ENCODE measurements at places on chromosomes 5 and 9. TPM values are rescaled to one million over a fixed set of nuclear protein-coding genes. Genes with fewer than 3 reads are reported as not detected.

DNA sequence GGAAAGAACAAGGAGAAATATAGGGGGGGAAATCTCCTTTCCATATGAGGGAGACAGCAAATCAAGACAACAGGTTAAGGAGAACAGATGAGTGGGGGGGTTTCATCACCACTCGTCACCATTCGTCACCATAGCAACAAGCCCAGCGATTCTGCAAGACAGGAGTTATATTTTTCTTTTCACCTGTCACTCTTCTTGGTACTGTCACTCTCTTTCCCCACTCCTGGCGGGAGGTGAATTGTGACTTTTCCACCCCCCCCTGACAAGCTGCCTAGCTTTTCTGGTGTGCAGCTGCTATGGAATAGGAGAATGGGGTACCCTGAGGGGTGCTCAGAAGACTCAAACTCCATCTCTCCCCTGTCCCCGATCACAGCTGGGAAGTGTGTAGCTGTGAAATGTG lies 239.9 kb downstream of the FAM114A2 start:
- no peak overlapping the region for H3K27ac ChIP-seq
- no peak overlapping the region for H3K4me3 ChIP-seq
- no peak for DNase-seq
- H3K27me3 ChIP-seq = no peaks in the 10 kb centered on the region
- no peaks in the 10 kb centered on the region for H3K4me1 ChIP-seq

DNA sequence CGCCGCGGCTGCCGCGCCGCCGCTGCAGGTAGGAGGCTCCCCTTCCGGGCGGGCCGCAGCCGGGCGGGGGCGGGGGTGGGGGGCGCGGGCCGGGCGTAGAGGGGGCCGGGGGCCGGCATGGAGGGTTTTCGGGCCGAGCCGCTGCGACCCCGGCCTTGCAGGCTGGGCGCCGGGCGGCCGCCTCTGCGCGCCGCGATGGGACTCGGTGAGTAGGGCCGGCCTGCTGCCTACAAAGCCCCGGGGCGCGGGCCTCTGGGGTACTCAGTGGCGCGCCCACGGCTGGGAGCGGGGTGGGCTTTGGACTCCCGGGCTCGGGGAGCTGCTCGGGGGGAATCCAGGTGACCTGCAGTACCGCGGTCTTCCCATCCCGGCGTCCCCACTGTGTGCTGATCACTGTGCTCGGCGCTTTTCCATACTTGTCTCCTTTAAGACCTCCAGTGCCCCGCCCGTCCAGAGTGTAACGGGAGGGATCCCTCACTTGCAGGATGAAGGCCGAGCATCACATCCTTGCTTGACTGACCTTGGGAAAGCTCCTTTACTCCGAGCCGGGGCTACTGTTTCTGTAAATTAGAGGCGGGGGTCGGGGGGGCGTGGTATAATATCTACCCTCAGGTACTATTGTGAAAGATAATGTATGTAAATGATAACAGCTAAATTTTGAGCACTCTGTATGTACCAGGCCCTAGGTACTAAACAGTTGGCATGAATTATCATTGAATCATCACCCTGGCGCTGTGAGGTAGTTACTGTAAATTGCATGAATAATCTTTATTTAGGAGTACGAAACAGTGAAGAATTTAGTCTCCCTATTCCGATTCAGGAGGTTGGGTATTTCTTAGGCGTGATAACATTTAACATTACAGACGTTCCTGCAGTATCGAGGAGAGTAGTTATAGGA lies 672 bp downstream of the MSANTD3 start:
- peak; percentile 36 for DNase-seq
- H3K27ac ChIP-seq = no peak overlapping the region
- H3K27me3 ChIP-seq = no peaks in the 10 kb centered on the region
- peaks cover 3% of the 10 kb centered on the region for H3K36me3 ChIP-seq
- H3K4me3 ChIP-seq = peak overlapping the region; percentile 78
- peaks cover 20% of the 10 kb centered on the region for H3K4me1 ChIP-seq

GRCh38 chr9:123250504-123250903 lies 17.9 kb downstream of the STRBP start:
- H3K27me3 ChIP-seq = no peaks in the 10 kb centered on the region
- H3K4me1 ChIP-seq = no peaks in the 10 kb centered on the region
- H3K27ac ChIP-seq = no peak overlapping the region
- no peaks in the 10 kb centered on the region for H3K36me3 ChIP-seq
- no peak overlapping the region for H3K4me3 ChIP-seq

GRCh38 chr5:172878933-172879752 lies 45.1 kb downstream of the ERGIC1 start:
- no peak overlapping the region for H3K4me3 ChIP-seq
- peaks cover 15% of the 10 kb centered on the region for H3K4me1 ChIP-seq
- no peaks in the 10 kb centered on the region for H3K27me3 ChIP-seq
- H3K36me3 ChIP-seq = no peaks in the 10 kb centered on the region
- no peak overlapping the region for H3K27ac ChIP-seq

GRCh38 chr5:23655674-23656073 lies 148.3 kb downstream of the PRDM9 start:
- H3K27me3 ChIP-seq = no peaks in the 10 kb centered on the region
- H3K4me1 ChIP-seq = no peaks in the 10 kb centered on the region
- no peak overlapping the region for H3K4me3 ChIP-seq
- H3K36me3 ChIP-seq = no peaks in the 10 kb centered on the region
- DNase-seq = no peak
- H3K27ac ChIP-seq = no peak overlapping the region

GRCh38 chr5:134549714-134550113 lies 24.2 kb downstream of the JADE2 start:
- no peaks in the 10 kb centered on the region for H3K27me3 ChIP-seq
- H3K36me3 ChIP-seq = peaks cover 88% of the 10 kb centered on the region
- H3K27ac ChIP-seq = peak overlapping the region; percentile 31
- DNase-seq = no peak

GRCh38 chr5:74993743-74994142 lies 58.6 kb downstream of the GCNT4 start:
- H3K4me3 ChIP-seq = no peak overlapping the region
- no peaks in the 10 kb centered on the region for H3K4me1 ChIP-seq
- no peak overlapping the region for H3K27ac ChIP-seq
- H3K36me3 ChIP-seq = no peaks in the 10 kb centered on the region
- DNase-seq = no peak

GRCh38 chr5:145697251-145697990 lies 137.7 kb downstream of the PRELID2 start:
- H3K27ac ChIP-seq = no peak overlapping the region
- H3K4me3 ChIP-seq = no peak overlapping the region
- no peaks in the 10 kb centered on the region for H3K4me1 ChIP-seq
- no peaks in the 10 kb centered on the region for H3K36me3 ChIP-seq
- no peaks in the 10 kb centered on the region for H3K27me3 ChIP-seq

- H3K4me1 ChIP-seq = peaks cover 10% of the 10 kb centered on the region
- H3K27me3 ChIP-seq = peaks cover 3% of the 10 kb centered on the region
- peak; percentile 5 for DNase-seq
- H3K4me3 ChIP-seq = no peak overlapping the region
- H3K27ac ChIP-seq = no peak overlapping the region
These were observed 166.0 kb downstream of the ROR2 start for GRCh38 chr9:91783876-91784672.

GRCh38 chr5:16869821-16870796 lies 66.0 kb downstream of the MYO10 start:
- no peak for DNase-seq
- H3K4me1 ChIP-seq = no peaks in the 10 kb centered on the region
- H3K36me3 ChIP-seq = no peaks in the 10 kb centered on the region
- no peak overlapping the region for H3K27ac ChIP-seq
- H3K4me3 ChIP-seq = no peak overlapping the region

The C1QTNF2 gene
- not detected for total RNA-seq

DNA sequence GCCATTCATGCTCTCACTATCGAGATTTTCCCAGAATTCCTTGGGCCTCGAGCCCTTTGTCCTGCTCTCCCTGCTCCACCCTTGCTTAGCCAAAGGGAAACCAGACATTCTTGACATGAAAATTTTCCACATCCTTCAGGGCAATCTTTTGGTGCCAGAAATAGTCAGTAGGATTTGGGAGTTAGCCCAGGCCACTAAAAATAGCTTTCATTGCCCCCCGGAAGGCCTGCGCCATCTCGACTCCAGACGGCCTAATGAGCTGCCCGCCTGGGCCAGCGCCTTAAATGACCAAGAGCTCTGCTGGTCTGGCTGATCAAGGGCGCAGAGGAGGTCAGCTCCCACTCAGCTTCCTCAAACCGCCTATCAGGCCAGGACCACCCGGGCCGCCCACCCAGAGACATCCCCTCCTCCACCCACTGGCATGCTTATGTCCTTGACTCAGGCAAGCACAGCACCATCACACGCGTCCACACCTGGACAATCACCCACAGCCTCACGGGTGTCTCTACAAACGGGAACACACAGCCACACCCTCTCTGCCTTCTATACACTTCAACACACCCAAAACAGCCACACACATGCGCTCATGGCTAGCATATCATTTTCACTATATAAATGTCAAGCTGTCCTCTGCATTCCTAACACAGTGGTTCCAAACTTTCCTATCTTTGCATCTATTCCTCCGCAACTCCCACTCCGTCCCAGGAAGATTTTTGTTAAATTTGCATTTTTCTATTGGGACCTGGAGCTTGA lies 20.9 kb downstream of the DUSP1 start:
- no peak overlapping the region for H3K27ac ChIP-seq
- no peak for DNase-seq
- H3K4me1 ChIP-seq = peaks cover 3% of the 10 kb centered on the region
- no peak overlapping the region for H3K4me3 ChIP-seq
- no peaks in the 10 kb centered on the region for H3K36me3 ChIP-seq

DNA sequence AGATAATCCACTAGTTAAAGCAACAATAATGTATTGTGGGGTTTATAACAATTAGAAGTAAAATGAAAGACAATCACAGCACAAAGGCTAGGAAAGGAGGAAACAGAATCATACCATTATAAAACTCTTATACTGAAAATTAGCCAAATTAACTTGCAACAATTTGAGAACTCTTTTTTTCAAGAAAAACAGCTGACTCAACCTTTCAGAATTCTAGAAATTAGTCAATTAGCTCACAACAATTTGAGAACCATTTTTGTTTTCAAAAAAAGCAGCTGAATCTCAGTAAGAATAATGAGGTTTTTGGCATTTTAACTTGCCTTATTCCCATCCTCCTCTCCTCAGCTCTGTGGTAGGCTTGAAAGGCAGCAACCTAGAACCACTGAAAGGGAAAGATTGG lies 269.9 kb downstream of the NPR3 start:
- H3K27ac ChIP-seq = no peak overlapping the region
- H3K36me3 ChIP-seq = no peaks in the 10 kb centered on the region
- no peaks in the 10 kb centered on the region for H3K4me1 ChIP-seq
- H3K27me3 ChIP-seq = no peaks in the 10 kb centered on the region
- no peak overlapping the region for H3K4me3 ChIP-seq

The TRIM23 gene
- total RNA-seq = 24.0 TPM

GRCh38 chr5:148387325-148387724 lies 3.6 kb downstream of the FBXO38 start:
- no peaks in the 10 kb centered on the region for H3K27me3 ChIP-seq
- H3K4me3 ChIP-seq = no peak overlapping the region
- no peak overlapping the region for H3K27ac ChIP-seq

The CARTPT gene
- total RNA-seq = not detected

The PHYHD1 gene
- 2.6 TPM for total RNA-seq

DNA sequence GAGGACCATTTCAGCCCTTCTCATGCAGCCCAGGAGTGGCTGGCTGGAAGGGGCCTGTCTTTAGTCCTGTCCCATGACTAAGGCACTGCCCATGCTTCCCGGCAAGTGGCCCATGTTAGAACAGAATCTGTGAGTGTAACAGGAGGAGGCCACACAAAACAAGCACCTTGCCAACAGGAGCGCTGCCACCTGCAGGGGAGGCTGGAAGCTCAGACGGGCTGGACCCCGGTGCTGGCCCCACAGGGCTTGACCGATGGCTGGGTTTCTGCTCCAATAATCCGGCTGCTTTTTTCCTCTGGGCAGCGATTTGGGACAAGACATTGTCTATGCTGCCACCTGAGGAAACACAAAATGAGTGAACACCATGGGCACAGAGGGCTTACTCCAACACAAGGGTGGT lies 28.4 kb downstream of the ANKS6 start:
- peaks cover 29% of the 10 kb centered on the region for H3K36me3 ChIP-seq
- H3K27ac ChIP-seq = no peak overlapping the region
- no peak for DNase-seq
- H3K27me3 ChIP-seq = no peaks in the 10 kb centered on the region

DNA sequence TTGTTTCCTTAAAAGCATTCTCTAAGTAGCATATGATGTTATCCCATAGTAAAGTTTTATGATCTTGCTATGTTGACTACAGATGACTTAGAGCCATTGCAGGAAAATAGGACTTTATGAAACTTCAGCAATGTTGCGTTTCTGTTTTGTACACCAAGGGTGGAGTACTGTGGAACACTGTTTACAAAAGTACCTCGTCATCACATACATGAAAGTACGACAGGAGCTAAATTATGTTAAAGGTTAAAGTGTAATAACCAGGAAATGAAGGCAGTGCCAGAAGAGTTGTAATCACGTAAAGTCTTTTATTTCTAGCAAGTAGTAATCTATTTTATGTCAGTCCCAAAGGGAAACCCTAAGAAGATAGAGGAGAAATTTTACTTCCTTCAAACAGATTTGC lies 50.9 kb downstream of the C9orf85 start:
- H3K27me3 ChIP-seq = no peaks in the 10 kb centered on the region
- no peaks in the 10 kb centered on the region for H3K4me1 ChIP-seq
- H3K36me3 ChIP-seq = peaks cover 6% of the 10 kb centered on the region
- DNase-seq = no peak
- H3K4me3 ChIP-seq = no peak overlapping the region

DNA sequence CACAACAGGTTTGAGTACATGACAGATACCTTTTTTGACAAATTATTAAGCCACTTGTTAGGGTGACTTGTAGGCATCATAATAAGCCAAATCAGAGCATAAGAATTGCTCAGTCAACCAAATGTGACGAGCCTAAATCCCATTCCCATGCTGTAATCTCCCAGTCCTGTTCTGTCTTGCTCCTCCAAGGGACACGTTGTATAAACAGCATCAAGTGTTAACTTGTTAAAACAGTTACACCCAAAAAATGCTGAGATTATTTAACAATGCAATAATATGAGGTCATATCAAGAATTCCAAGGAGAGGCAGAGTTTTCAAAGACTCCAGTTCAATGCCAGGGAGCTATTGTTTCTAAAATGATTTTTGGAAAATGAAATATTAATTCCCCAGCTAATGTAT lies 76.2 kb downstream of the SH3TC2 start:
- no peak overlapping the region for H3K4me3 ChIP-seq
- no peaks in the 10 kb centered on the region for H3K36me3 ChIP-seq
- no peak overlapping the region for H3K27ac ChIP-seq
- H3K4me1 ChIP-seq = no peaks in the 10 kb centered on the region
- no peaks in the 10 kb centered on the region for H3K27me3 ChIP-seq
- no peak for DNase-seq

The RALGPS1 gene
- total RNA-seq = 6.3 TPM

DNA sequence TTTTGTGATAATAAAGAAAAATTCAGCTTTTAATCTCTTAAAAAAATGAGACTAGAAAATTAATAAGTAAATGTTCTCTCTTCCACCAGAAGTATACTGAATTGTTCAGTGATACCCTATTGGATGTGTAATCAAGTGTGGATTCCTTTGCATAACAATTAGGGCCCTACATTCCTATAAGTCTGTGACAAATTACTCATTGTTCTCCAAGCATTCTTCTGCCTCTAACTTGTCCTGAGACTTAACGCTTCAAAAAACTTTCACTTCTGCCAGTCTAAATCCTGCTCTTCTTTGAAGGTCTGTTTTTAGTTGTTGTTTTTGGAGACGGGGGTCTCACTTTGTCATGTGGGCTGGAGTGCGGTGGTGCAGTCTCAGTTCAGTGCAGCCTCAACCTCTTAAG lies 9.2 kb upstream of the DDX46 start:
- no peaks in the 10 kb centered on the region for H3K36me3 ChIP-seq
- H3K27me3 ChIP-seq = no peaks in the 10 kb centered on the region
- no peak for DNase-seq
- no peak overlapping the region for H3K4me3 ChIP-seq
